ENCODE measurements at places on chromosomes 5 and 9.
A peak's percentile ranks its signal among the peaks of the same experiment; 100 is the strongest.

DNA sequence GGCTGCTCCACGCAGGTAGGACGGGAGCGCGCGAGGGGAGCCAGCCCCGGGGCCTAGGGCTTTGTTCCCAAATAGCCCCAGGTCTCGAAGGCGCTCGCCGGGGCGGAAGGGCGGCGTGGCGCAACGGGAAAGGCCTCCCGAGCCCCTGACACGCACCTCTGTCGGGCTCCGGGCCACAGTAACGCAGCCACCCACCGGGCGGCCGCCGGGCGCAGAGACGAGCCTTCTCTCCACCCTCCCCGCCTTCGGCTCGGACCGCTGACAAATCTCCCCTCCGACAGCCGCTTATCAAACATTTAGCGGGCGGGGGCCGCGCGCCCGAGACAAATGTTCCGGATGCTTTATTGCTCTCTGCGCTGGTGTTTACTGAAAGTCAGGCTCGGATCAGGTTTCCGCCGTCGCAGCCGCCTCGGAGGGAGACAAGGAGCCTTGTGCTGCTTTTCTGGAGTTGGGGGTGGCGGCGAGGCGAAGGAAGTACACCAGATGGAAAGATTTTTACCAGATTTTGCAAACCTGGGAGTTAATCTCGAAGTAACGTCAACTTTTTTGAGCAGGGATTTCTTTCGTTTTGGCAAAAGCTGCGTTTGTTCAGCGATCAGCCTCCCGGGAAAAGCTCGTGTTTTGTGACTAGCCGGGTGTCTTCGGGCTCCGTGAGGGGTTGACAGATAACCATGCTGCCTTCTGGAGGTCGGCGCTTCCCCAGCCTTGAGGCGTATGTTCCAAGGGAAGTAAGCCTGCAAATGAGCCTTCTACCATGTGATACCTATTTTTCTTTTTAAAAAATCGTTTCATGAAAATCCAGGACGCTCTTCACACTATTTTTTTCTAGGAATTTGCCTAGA, 950 bp downstream of the RGMB start:
- DNase-seq, result peak; percentile 49

- DNase-seq, result peak; percentile 80
Measured at GRCh38 chr5:139711906-139712224, 63.7 kb downstream of the CXXC5 start.

- DNase-seq, result peak; percentile 67
Measured at GRCh38 chr5:154972476-154973080, 31.7 kb downstream of the MRPL22 start.

- DNase-seq, result no peak
Measured at GRCh38 chr9:133227242-133227860, 18.3 kb upstream of the OBP2B start.

DNA sequence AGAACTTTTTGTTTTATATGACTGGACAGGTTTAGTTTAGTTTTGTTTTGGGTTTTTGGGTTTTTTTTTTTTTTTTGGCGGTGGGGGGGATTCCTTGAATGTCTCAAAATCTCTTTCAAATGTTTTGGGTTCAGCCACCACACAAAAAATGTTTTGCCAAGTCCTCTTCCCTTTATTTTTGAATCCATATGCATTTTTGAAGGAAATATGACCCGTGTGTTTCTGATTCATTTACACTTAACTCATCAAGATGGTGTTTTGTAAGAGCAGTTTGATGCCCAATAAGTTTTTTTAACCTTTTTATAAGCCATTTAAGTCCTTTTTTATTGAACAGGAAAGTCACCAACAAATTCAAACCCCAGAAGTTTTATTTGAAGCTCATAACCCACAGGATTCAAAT, 209.8 kb downstream of the CWC27 start:
- no peak for DNase-seq

DNA sequence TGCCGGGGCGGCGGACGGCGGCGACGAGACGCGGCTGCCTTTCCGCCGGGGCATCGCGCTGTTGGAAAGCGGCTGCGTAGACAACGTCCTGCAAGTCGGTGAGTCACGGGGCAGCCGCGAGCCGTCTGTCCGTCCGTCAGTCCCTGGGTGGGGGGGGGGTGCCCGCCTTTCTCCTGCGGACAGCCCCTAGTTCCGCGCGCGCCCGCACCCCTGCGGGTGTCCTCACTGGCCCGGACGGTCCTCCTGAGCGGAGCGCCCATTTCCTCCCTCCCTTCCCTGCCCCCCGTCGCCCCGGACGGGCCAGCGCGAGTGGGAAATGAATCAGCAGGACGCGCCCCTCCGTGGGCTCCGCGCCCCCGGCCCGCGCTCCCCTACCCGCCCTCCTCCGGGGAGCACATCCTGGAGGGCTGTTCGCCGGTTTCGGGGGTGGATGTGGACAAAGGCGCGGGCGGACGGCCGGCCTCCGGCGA, 828 bp downstream of the ZSWIM6 start:
- DNase-seq, result no peak

GRCh38 chr5:117788596-117788995, 1199.8 kb downstream of the DTWD2 start:
- DNase-seq, result no peak

GRCh38 chr5:135660826-135661575, 82.2 kb upstream of the CXCL14 start:
- DNase-seq, result no peak

DNA sequence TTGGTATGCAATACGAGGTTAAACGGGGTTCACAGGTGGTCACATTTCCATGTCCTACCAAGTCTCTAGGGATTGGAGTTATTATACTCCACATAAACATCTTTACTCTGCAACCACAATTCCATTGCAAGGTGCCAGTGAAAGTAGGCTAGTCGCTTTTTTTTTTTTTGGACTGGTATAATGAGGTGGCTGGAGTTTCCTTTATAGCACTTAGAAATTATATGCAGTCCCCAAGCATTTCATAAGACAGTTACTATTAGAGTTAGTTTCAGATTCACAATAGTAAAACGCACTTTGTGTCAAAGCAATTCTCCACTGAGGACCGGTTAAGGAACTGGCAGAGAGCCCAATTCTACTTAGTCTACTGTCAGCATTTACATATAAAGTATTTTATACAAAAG, 1.4 kb downstream of the MEF2C start:
- no peak for DNase-seq

DNA sequence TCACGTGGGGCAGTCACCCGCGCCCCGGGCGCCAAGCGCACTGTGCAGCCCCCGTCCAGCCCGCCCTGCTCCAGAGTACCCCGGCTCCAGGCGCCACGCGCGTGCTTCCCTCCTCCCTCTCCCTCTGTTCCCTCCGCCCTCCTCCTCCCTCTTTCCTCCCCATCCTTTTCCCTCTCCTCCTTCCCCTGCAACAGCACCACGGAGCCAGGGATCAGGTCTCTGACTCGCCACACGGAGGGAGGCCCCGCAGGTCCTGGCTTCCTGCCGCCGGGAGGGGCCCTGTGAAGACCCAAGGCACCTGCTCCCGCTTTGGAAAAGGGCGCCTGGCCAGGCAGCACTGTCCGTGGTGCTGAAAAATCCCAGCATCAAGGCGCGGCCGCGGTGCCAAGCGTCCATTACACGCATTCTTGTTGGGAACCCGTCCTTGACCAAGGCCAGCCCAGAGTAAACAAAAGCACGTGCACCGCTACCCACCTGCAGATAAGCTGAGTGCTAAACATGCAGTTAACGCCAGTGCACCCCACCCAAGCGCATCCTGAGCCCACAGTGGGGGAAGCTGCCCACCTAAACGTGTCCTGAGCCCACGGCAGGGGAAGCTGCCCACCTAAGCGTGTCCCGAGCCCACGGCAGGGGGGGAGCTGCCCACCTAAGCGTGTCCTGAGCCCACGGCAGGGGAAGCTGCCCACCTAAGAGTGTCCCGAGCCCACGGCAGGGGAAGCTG, 21.7 kb downstream of the SLC6A18 start:
- DNase-seq, result peak; percentile 34

DNA sequence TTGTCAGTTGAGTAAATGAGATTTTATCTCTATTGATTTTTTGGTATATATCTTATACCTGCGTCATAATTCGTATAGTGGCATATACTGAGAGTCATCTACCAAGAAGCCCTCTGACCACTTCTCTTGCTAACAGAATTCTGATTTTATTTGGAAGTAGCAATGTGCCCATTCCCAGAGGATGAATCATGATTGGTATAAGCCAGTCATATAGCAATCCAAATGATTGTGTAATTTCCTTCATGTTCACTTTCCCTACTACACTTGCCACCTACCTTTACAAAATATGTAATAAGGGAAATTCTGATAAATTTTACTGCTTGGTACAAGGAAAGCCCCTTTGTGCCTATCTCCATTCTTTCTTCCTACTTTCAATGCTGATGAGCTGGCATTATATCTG, 16.1 kb upstream of the ZNF462 start:
- DNase-seq, result no peak

- no peak for DNase-seq
Measured at GRCh38 chr5:130724658-130725057, 440.4 kb downstream of the HINT1 start.

DNA sequence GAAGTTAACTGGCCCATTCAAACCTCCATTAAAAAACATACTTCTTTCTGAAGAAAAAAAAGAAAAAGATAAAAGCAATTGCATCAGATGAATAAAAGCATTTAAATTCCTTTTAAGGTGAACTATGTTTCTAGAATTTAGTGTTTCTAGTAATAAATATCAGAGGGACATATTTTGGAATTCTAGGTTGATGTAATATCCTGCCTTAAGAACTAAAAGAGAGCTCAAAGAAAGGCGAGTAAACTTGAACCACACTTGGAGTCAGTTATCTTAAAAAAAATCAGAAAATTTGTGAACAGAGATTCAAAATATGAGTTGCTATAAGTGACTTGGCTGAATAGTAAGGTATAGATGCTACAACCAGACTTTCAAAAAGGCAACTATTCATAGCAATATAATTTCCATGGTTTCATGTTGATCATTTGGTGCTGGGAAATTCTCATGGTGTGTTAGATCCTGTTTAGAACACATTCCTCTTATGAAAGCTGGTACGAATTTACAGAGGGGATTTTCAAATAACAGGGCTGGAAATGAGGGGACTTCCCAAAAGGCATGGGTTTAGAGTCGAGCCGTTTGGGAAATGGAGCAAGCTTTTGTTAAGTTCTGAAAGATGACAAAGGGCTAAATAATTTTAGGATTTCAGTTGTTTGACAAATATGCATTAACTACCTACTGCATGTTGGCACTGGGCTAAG, 37.6 kb upstream of the RAI14 start:
- no peak for DNase-seq

DNA sequence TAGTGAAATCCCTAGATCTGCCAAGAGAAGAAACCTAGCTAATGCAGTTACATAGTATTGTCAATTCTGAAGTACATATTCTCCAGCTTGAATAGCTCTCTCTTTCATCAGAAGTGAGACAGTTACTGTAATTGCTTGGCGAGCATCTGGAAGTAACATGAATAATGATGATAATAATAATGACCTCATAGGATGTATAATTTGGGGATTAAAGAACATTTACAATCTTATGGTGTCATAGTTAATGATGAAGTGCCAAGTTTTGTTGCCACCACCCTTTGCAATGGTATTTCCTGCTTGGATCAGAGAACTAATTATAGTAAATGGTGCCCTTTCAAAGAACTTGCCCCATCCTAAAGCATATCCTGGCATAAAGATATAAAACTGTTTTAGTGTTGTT, 201.4 kb downstream of the ADAMTSL1 start:
- no peak for DNase-seq

- no peak for DNase-seq
Measured at GRCh38 chr5:36436306-36436705, 134.6 kb upstream of the RANBP3L start.

- no peak for DNase-seq
Measured at GRCh38 chr9:93061791-93062763, 3.6 kb downstream of the SUSD3 start.

DNA sequence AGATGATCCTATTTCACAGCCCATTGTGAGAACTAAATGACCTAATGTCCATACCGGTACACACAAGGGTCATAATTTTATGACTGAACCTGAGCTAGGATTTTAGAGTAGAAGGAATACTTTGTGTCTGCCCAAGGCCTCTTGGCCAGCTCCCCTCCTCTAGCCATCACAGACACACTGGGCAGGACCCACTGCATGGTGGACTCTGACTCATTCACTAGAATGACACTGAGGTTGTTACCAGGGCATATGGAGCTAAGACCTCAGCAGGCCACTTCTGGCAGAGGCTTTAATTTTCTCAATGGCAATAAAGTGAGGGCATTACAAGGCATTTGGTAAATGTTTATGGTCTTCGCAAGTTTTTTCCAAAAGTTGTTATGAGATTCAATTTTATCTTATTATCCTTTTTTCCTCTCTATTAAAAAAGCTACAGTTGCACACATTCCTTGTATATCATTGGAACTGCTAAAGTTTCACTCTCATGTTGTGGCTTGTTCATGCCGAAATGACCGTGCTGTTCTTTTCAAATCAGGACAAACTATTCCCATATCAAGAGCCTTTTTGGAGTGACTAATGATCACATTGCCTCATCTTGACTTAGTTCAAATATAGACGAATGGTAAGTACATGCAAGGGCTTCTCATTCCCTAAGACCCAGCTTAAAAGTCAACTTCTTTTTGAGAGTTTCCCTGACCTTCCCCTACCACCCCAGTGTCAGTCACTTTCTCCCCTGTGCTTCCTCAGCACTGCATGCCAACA, 595.7 kb downstream of the ACTL7B start:
- no peak for DNase-seq

GRCh38 chr5:167934551-167934971, 356.9 kb upstream of the WWC1 start:
- DNase-seq, result no peak

DNA sequence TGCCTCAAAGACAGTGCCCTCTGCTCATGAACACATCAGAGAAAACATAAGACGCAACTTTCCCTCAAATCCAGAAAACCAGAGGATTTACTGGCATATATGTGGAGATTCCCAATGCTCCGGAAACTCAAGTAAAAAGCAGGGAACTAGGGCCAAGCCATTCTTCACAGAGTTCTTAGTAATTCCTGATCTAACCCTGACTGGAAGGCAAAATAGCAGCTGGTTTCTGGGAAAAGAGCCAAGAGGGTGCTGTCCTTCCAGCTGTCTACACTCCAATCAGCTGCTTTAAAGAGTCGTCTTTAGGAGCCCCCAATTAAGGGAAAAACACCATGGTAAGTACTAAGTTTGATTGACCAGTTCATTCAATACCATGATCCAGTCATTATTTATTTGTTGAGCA, 49.6 kb downstream of the GNA14 start:
- DNase-seq, result peak; percentile 59

DNA sequence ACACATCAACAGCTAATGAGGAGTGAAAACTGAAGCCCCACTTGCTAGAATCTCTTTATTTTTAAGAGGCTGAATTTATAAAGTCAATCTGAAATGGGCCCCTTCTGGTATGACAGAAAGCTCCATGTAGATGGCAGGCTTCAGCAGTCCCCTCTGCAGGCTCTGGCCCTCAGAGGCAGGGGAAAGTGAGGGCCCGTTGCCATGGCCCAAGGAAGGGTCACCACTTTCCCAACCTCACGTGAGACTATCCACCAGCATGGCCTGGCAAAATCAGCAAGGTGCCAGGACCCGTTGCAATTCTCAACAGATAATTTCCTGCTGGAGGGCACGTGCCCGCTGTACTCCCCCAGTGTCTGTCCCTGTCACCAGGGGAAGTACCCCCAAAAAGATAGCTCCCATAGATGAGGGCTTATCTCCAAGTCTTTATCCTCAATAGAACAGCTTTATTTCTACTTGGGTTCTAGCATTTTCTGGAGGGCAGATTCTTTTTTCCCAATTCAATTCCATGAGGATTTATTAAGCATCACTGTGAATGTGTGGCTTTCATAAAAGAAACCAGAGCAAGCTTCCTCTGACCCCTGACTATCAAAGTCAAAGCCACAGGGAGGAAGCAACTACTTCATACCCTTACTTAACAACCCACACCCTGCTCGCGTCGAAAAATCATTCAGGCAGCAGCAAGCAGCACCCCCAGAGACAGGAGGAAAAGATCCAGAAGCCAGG, 85.4 kb upstream of the FSTL4 start:
- DNase-seq, result no peak

All from head of caudate nucleus (tissue), 42 donors.